CD4-positive, alpha-beta T cell (primary cell): ENCODE measurements at places on chromosomes 7 and 10.

DNA sequence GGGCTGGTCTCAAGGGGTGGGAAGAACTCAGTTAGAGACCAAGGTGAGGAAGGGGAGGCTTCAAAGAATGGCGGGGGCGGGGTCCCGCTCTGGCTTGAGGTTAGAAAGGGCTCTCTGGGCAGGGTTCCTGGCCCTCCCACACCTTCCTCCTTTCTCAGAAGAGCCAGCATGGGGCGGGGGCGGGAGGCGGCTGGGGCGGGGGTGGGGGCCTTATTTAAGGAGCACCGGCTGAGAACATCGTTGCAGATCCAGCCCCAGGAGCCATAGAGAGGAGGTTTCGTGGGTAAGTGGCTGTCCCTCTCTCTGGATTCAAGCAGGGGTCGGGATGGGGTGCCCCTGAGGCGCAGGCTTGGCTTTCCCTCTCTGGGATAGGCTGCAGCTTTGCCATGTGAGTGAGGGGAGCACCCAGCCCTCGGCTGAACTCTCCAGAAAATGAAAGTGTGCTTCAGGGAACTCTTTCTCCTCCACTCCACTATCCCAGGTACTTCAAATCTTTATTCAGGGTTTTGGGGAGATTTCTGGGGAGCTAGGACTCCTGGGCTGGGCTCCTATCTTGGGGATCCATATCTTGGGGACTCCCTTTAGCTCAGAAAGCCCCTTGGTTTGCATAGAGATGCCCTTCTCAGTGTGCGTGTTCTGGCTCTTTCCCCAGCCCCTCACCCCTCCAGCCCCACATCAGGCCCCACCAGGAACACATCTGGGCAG is 3.3 kb upstream of the CUEDC2 start:
- no peak for DNase-seq

DNA sequence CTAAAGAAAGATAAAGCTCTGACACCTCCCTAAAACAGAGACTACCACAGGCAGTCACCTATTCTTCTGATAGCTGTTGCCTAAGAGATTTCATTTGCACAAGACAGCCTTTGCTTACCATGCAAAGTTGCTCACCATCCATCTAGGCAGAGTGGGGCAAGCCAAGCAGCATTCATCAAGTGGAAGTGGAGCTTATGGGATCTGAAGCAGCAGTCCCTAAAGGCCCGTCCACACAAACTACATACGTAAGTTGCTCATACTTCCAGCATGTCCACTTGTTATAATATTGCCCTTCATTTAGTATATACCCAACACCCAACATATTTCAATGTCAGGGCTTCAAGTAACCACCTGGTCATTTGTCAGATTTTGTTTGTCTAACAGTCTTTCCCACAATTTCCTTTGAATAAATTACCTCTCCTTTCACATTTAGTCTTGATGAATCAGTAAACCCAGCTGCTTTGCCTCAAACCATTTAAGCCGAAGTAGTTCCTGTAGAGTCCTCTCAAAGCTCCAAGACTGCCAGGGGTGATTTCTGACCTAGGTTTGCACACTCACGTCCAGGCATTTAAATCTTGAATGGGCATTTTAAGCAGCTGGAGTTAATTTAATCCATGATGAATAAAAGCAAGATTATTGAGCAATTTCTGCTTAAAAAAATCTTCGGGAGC is 67.9 kb downstream of the ATAD1 start:
- no peak for DNase-seq

DNA sequence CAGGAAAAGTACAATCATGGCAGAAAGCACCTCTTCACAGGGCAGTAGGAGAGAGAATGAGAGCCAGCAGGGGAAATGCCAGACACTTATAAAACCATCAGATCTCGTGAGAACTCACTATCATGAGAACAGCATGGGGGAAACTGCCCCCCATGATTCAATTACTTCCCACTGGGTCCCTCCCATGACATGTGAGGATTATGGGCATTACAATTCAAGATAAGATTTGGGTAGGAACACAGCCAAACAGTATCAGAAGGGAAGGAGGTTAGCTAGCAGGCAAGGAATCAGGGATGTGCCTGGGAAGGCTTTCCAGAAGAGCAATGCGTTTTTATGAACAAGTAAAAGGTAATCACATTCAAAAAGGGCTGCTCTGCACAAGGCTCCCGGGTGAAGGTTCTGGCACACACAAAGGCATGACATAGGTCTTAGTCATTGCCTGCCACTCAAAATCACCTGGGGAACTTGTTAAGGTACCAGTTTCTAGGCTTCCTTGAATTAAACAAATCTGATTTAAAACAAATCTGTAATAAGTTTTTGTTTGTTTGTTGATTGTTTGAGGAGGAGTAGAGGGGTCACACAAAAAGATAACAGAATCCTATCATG is 40.9 kb downstream of the BMPER start:
- no peak for DNase-seq

GRCh38 chr10:102673236-102673818 is 29.0 kb downstream of the TRIM8 start:
- DNase-seq = no peak

DNA sequence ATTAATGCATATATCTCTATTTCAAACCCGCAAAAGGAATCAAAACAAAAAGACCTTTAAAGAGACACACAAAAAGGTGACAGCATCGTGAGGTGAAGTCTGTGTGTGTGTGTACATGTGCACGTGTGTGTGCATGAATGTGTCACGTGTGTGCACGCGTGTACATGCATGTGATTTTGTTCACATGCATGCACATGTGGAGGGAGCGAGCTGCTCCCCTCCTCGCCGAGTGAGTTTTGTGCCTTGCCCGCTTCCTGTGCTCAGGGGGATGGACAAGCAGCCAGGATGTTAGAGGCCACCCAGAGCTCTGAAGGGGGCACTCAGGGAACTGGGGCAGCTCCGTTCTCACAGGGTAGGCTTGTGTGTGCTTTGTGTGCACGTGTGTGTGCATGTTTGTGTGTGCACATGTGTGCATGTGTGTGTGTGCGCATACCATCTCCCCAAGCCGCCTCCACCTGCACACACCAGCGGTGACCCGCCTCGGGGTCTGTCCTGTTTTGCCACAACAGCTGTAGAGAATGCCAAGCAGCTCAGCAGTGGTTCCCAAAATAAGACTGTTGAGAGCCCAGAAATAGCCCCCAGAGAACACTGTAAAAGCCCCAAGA is 191.2 kb downstream of the PTPRN2 start:
- no peak for DNase-seq

DNA sequence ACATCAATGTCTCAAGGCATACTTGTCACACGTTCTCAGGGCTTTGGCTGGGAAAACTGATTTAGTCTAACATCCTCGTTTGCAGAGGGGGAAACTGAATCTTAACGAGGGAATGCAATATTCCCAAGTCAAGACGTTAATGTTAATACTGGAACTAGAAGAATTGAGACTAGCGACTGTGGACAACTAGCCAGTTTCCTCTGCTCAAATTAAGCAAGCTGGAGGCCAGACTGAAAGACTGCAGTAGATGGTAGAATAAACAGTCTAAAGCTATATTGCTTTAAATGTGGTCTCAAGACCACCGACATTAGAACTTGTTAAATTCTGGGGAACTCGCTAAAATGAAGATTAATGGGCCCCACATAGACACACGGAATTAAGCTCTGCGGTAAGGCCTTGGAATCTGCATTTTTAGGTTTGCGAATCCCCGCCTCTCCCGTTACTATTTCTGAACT is 639 bp upstream of the TFAM start:
- DNase-seq = no peak
